ENCODE measurements at places on chromosomes 2 and 18. TPM values are rescaled to one million over a fixed set of nuclear protein-coding genes. Genes with fewer than 3 reads are reported as not detected.

G6PC2 gene
- not detected for total RNA-seq

DNA sequence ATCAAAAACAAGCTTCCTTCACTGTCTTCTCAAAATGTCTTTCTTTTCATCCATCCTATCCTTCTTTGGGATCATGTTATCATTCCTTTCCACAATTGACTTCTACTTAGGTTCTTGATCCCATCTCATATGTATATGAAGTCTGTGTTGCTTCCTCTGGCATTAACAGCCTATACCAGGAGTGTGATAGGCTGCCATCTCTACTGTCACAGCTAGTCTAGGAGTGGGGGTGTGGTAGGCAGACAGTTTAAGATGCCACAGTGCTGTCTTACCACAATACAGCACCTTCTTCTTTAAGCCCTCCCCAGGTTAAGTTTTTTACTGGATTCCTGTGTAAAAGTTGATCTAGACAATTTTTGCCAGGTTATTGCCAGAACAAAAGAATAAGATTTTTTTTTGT lies 3.7 kb upstream of the HTR2B start:
- H3K36me3 ChIP-seq: no peaks in the 10 kb centered on the region
- H3K27ac ChIP-seq: no peak overlapping the region
- no peaks in the 10 kb centered on the region for H3K4me1 ChIP-seq
- no peak overlapping the region for H3K4me3 ChIP-seq
- no peaks in the 10 kb centered on the region for H3K27me3 ChIP-seq

DNA sequence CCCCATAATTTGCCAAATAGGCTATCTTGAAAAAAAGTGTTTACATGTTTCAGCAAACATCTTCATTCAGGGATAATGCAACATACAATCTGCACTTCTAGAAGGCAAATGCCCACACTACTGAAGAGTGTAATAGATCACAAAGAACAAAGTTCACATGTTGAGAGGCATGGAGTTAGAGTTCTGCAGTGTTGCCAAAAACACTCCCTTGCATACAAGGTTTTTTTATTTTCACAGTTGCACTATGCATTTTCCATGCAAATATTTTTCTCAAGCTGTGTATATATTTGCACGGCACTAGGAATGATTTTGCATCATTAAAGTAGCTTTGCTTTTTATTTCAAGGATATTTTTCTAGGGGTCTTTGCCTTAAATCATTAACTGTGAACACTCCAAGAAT lies 409.9 kb downstream of the THSD7B start:
- no peaks in the 10 kb centered on the region for H3K36me3 ChIP-seq
- no peak overlapping the region for H3K4me3 ChIP-seq
- DNase-seq: no peak
- H3K27ac ChIP-seq: no peak overlapping the region
- no peaks in the 10 kb centered on the region for H3K4me1 ChIP-seq

DNA sequence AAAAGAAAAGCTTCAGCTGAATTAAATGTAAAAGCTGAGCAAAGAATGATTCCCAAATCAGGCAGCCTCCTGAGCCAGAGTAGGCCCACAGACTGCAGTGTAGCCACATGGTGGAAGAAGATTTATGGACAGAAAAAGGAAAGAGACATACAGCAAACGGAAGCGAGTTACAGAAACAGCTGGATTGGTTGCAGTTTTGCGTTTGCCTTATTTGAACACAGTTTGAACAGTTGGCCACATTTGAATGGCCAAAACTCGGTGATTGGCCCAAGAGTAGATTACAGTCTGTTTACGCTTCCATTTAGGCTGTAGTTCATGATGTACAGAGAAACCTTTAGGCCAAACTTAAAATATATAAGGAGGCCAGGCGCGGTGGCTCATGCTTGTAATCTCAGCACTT lies 35.1 kb downstream of the SH2D6 start:
- DNase-seq: no peak
- no peak overlapping the region for H3K27ac ChIP-seq
- H3K4me1 ChIP-seq: peaks cover 6% of the 10 kb centered on the region
- no peaks in the 10 kb centered on the region for H3K27me3 ChIP-seq

GRCh38 chr2:189683348-189683747 lies 8.9 kb downstream of the ANKAR start:
- peaks cover 4% of the 10 kb centered on the region for H3K4me1 ChIP-seq
- no peaks in the 10 kb centered on the region for H3K27me3 ChIP-seq
- H3K4me3 ChIP-seq: no peak overlapping the region
- H3K27ac ChIP-seq: no peak overlapping the region
- DNase-seq: no peak
